ENCODE measurements at places on chromosomes 1 and 21. TPM values are rescaled to one million over a fixed set of nuclear protein-coding genes. Genes with fewer than 3 reads are reported as not detected.

GRCh38 chr21:46666941-46667740 is 31.7 kb downstream of the PRMT2 start:
- H3K4me3 ChIP-seq = peak overlapping the region; percentile 71
- no peaks in the 10 kb centered on the region for H3K4me1 ChIP-seq
- H3K27me3 ChIP-seq = no peaks in the 10 kb centered on the region
- H3K36me3 ChIP-seq = no peaks in the 10 kb centered on the region
- DNase-seq = no peak

DNA sequence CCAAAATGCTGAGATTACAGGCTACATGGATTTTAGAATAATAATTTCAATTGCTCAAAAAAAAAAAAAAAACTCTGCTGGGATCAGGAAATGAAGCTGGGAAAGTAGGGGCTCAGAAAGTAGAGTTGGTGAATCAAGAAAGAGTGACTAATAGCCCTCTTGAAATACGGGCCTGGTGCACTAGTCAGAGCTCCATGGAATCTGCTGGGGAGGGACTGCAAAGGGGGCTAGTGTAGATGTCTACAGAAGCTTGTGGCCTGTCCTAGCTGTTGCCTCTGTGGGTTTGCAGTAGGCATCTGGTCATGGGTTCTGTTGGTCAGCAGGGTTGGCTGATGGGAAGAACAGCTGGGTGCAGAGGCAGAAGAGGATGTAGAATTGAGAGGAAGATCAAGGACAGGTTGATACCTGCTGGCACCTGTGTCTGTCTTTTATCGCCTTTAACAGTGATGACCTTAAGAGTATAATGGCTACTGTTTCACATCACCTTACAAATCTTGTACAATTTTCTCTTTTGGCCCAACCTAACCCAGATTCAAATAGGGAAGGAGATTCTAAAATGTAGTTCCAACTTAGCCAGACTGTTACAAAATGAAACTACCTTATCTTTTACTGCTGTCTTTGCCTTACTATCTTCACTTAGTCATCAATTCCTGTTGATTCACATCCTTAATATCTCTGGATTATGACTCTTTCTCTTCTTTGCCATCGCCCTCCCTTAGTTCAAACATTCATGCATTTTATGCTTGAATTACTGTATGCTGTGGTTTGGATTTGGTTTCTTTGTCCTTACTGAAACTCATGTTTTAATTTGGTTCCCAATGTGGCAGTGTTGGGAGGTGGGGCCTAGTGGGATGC is 126.2 kb downstream of the GIPC2 start:
- no peaks in the 10 kb centered on the region for H3K4me1 ChIP-seq
- H3K27ac ChIP-seq = no peak overlapping the region
- no peaks in the 10 kb centered on the region for H3K27me3 ChIP-seq
- H3K36me3 ChIP-seq = no peaks in the 10 kb centered on the region
- no peak for DNase-seq
- no peak overlapping the region for H3K4me3 ChIP-seq

Gene REN
- total RNA-seq = not detected

Gene HSD3B2
- not detected for total RNA-seq

- H3K27me3 ChIP-seq = no peaks in the 10 kb centered on the region
- H3K4me3 ChIP-seq = no peak overlapping the region
- H3K27ac ChIP-seq = no peak overlapping the region
- H3K36me3 ChIP-seq = no peaks in the 10 kb centered on the region
- H3K4me1 ChIP-seq = peaks cover 6% of the 10 kb centered on the region
Observed at GRCh38 chr1:212203630-212204029, 81.6 kb upstream of the PPP2R5A start.

- DNase-seq = no peak
- no peak overlapping the region for H3K4me3 ChIP-seq
- H3K27ac ChIP-seq = no peak overlapping the region
- no peaks in the 10 kb centered on the region for H3K4me1 ChIP-seq
- no peaks in the 10 kb centered on the region for H3K27me3 ChIP-seq
Observed at GRCh38 chr1:175618559-175618958, 124.8 kb downstream of the TNR start.

- no peak overlapping the region for H3K27ac ChIP-seq
- no peaks in the 10 kb centered on the region for H3K36me3 ChIP-seq
- H3K4me1 ChIP-seq = no peaks in the 10 kb centered on the region
- H3K27me3 ChIP-seq = no peaks in the 10 kb centered on the region
Observed at GRCh38 chr1:192439373-192440025, 122.7 kb downstream of the RGS21 start.

Gene DNAJC16
- 17.2 TPM for total RNA-seq

Gene RNU1-3
- total RNA-seq = 1,622 TPM

DNA sequence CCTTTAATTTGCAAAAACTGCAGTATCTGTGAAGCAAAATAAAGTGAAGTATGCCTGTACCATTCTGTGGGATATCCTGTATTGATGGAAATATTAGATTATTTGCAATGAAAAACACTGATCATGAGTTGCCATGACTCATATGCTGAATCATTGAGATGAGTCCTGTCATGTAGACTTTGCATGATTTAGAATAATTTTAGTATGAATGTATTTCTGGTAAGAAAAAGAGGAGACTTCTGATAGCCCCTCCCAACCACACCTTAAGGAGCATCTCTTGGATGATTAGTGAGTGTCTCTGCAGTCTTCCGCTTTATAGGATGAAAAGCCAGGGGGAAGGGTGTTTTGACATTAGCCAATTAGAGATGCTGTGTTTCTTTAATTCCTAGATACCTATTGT is 55.2 kb upstream of the PTGS2 start:
- no peak overlapping the region for H3K4me3 ChIP-seq
- DNase-seq = no peak
- no peaks in the 10 kb centered on the region for H3K4me1 ChIP-seq
- no peaks in the 10 kb centered on the region for H3K27me3 ChIP-seq
- H3K36me3 ChIP-seq = no peaks in the 10 kb centered on the region
- H3K27ac ChIP-seq = no peak overlapping the region

DNA sequence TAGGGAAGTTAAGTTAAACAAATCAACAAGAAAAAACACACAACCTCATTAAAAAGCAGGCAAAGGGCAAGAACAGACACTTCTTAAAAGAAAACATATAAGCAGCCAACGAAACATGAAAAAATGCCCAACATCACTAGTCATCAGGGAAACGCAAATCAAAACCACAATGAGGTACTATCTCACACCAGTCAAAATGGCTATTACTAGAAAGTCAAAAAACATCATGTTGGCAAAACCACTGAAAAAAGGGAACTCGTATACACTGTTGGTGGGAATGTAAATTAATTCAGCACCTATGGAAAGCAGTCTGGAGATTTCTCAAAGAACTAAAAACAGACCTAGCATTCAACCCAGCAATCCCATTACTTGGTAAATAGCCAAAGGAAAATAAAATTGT is 51.1 kb downstream of the HSF2BP start:
- no peak for DNase-seq
- H3K27me3 ChIP-seq = no peaks in the 10 kb centered on the region
- H3K4me3 ChIP-seq = no peak overlapping the region

DNA sequence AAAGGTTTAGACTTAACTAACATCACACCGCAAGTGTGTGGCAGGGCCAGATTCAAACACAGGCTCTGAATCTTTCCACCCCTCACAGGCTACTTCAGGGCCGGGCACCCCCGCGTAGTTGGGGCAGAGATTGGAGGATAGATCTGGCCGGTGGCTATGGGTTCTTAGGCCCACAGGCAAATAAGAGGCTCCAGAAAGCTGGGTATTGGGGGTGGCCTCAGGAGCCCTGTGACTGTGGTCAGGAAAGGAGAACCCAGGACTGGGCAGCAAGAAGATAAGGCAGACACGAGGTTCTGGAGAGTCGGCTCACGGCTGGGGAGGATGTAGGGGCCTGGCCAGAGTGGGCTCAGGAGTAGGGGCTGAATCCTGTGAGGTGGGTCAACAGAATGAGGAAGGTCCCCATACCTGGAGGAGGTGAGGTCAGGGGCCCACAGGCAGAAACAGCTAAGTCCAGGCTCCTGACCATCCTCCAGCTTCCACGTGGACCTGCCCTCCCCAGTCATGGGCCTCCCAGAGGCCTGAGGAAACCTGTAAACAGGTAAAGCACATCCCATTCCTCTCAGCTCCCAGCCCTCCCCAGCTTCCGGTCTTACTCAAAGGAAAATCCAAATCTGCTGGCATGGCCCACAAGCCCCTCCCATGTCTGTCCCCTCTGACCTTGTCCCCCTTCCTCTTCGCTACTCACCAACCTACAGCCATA is 306.2 kb downstream of the MATN1 start:
- no peaks in the 10 kb centered on the region for H3K36me3 ChIP-seq

DNA sequence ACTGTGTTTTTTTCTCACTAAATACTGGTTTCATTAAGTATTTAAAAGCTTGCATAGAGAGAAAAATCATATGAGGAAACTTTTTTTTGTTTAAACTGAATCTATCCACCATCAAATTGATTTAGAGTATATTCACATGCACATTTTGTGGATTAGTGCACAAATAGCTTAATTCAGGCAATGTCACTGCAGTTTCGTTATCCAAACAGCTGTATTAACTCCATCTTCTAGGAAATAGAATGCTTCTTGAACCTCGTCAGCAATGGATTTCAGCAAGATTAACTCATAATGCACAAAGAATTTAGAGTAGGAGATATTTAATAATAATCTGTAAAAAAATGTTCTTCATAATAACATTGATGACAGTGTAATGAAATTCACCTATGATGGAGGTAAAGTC is 37.5 kb downstream of the NEXN start:
- H3K27ac ChIP-seq = no peak overlapping the region

- DNase-seq = no peak
- no peak overlapping the region for H3K27ac ChIP-seq
- H3K27me3 ChIP-seq = no peaks in the 10 kb centered on the region
- no peaks in the 10 kb centered on the region for H3K4me1 ChIP-seq
- H3K4me3 ChIP-seq = no peak overlapping the region
Observed at GRCh38 chr1:201384406-201384782, 6.9 kb upstream of the TNNT2 start.

Gene GUCA2A
- total RNA-seq = 28.8 TPM

DNA sequence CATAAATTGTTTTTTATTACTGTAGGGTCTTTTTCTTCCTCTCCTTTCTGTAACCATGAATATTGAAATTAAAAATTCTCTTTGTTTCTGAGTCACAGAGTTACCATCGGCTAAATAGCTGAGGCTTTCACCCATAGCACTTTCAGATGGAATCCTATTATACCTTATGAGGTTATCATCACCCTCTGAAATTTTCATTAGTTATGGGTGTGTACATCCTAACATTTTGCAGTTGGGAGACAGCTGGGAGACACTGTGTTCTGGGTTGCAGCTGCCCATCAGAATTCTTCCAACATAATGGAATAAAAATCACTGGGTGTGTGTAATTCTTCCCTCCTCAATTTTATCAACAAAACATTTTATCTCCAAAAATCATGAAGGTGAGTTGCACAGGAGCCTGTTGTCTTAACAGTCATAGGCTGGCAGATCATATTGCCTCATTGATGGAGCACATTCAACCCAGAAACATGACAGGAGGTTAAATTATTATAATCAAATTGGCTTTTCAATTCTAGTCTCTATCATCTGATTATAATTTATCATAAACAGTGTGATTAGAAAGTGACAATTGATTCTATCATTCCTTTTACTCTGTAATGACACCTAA is 17.4 kb downstream of the CYYR1 start:
- no peaks in the 10 kb centered on the region for H3K4me1 ChIP-seq
- no peak overlapping the region for H3K27ac ChIP-seq
- H3K4me3 ChIP-seq = no peak overlapping the region
- DNase-seq = no peak
- H3K27me3 ChIP-seq = no peaks in the 10 kb centered on the region

DNA sequence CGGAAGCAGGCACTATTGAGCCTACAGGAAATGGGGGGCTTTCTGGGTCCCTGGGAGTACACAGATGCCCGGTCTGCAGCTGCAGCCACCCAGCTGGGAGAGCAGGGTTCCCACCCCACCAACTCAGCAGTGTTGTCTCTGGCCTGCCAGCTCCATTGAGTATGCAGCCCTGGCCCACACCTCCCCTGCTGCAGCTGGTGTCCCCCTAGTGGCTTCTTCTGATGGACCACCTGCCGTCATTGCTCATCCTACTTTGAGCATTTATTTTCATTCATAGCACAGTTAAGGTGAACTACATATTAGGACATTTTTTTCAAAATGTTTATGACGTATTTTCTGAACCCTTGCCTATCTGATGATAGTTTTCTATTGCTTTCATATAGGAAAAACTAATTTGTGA is 189.8 kb upstream of the LYPLAL1 start:
- H3K27ac ChIP-seq = no peak overlapping the region
- no peak overlapping the region for H3K4me3 ChIP-seq
- H3K36me3 ChIP-seq = no peaks in the 10 kb centered on the region
- H3K4me1 ChIP-seq = no peaks in the 10 kb centered on the region
- no peak for DNase-seq

DNA sequence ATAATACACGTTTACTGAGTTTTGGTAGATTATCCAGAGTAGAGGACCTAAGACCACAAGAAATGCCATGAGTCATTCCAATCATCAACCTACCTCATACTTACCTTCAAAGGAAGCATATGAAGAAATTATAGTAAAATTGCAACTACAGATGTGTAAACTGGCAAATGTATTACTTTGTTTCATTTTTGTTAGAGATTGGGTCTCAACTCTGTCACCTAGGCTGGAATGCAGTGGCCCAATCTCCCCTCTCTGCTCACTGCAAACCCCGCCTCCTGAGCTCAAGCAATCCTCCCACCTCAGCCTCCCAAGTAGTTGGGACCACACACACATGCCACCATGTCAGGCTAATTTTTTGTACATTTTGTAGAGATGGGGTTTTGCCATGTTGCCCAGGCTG is 5.2 kb downstream of the TMCO1 start:
- peaks cover 6% of the 10 kb centered on the region for H3K4me1 ChIP-seq
- no peak overlapping the region for H3K4me3 ChIP-seq
- no peak for DNase-seq
- H3K27ac ChIP-seq = no peak overlapping the region
- no peaks in the 10 kb centered on the region for H3K27me3 ChIP-seq
- H3K36me3 ChIP-seq = no peaks in the 10 kb centered on the region

Gene NTRK1
- total RNA-seq = not detected

DNA sequence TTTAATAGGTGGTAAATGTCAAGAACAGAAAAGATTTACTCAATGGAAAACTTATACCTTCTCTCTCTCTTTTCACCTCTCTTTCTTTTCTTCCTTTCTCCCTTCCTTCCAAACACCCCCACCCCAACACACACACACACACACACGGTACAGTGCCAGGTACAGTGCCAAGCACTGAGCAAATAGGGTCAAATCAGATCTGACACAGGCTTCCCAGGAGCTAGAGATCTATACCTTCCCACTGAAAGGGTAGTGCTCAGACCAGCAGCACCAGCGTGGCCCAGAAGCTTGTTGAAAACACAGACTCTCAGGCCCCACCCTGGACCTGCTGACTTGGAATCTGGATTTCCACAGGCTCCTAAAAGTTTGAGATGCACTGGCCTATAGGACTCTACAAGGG is 31.9 kb downstream of the IRF2BP2 start:
- H3K4me3 ChIP-seq = no peak overlapping the region
- no peaks in the 10 kb centered on the region for H3K27me3 ChIP-seq
- no peak for DNase-seq
- H3K27ac ChIP-seq = no peak overlapping the region
- H3K36me3 ChIP-seq = no peaks in the 10 kb centered on the region

DNA sequence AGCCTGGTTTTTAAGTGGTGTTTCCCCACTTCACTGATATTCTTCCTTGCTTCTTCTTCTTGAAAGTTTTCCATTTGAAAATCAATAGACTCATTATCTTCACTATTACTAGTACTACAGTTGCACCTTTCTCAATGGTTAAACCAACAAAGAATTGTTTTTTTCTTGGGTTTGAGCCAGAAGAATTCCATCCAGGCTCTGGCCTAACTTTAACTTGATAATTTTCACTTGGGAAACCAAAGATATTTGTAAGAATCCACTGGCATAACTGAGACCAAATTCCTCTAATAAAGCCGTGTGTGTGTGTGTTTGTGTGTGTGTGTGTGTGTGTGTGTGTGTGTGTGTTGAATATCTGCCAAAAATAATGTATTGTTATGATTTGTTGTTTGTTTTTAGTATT is 103.2 kb downstream of the SGIP1 start:
- H3K4me3 ChIP-seq = no peak overlapping the region
- H3K27ac ChIP-seq = no peak overlapping the region
- no peaks in the 10 kb centered on the region for H3K27me3 ChIP-seq
- H3K4me1 ChIP-seq = no peaks in the 10 kb centered on the region

Measured in Caco-2 (cell line).